ENCODE measurements at places on chromosomes 16 and 17. TPM values are rescaled to one million over a fixed set of nuclear protein-coding genes. Genes with fewer than 3 reads are reported as not detected.

DNA sequence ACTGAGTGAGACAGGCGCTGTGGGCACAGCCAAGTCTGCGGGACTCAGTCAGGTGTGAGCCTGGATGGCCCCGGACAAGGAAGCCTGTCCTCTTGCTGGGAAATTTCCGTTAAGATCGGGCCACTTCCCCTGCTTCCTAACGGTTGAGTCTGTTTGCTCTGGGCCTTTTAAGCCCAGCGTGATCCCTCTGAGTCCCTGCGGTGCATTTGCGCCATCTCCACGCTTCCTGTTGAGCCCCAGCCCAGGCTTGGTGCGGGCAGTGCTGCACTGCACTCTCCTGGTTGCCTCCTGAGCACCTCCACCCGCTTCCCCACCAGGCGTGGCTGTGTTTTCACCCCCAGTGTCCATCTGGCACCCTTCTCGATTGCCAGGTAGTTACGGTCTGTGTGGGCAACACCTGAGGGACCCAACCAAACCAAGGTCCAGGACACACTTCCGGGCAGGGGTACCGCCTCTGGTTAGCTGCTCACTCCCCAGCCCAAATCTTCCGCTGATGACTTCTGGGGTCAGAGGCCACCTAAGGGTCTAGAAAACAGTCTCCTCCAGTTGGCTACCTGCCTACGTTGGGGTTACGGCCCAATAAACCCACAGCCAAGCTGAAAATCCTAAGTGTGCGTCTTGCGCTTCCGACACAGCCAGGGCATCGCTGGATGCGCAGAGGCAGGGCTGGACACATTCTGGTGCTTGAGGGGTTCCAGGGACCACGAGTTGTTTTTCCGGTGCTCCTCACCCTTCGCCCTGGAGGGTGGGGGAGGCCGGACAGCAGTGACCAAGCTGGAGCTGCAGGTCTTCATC, 1.4 kb upstream of the SLC25A10 start:
- DNase-seq = peak; percentile 61

- DNase-seq = no peak
These were observed 24.9 kb downstream of the UBE2G1 start for GRCh38 chr17:4341616-4341977.

DNA sequence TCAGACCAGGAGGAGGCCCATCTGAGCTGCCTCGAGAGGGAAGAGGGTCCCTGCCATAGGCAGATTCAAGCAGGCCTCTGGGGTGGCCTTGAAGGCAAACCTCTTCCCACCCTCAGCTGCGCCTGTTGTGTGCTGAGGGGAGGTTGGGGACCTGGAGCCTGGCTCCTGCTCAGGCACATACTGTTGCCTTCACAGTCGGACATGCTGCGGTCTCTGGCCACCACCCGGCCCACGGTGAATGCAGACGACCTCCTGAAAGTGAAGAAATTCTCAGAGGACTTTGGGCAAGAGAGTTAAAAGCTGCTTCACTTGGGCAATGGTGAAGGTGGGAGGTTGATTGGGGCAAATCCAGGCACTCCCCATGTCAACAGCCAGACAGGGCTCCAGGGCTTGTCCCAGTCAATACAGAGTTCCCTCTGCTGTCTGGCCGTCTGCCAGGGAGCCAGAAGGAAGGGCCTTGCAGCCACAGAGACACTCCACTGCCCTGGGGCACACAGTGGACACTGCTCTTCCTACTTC, 6.3 kb downstream of the PDF start:
- peak; percentile 96 for DNase-seq

DNA sequence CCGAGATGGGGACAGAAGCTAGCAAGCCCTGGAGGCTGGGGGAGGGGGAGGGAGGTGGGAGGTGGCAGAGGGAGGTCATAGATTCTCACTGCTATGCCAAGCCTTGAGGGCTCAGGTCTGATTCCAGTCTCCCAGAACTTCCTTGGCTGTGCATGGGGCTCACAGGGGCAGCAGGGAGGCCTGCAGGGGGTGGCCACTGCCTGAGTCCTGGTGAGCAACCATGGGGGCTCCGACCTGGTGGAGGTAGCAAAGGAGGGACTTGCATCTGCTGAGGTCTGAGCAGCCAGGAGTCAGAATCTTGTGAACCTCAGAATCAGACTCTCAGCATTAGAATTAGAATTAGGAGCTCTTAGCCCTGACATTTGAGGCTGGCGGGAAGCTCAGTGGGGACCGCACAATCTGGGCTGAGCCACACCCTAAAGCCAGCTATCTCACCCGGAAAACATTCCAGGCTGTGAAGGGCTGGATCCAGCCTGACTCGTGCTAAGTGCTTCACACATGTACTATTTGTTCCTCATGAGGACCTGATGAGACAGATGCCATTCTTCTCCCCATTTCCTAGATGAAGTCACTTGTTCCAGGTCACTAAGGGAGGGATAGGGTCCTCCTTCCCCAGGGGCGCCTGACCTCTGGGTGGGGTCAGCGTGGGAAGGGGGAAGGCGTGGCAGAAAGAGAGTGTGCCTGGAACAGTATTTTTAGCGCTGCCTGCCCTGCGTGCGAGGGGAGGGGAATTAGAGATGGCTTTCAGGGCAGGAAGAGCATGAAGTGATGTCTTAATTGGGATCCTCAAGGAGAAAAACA, 17.3 kb upstream of the KCNJ12 start:
- no peak for DNase-seq

- peak; percentile 37 for DNase-seq
These were observed 85.9 kb downstream of the SNX29 start for GRCh38 chr16:12062343-12063003.

- no peak for DNase-seq
These were observed 71.3 kb downstream of the SOX9 start for GRCh38 chr17:72191921-72192799.

DNA sequence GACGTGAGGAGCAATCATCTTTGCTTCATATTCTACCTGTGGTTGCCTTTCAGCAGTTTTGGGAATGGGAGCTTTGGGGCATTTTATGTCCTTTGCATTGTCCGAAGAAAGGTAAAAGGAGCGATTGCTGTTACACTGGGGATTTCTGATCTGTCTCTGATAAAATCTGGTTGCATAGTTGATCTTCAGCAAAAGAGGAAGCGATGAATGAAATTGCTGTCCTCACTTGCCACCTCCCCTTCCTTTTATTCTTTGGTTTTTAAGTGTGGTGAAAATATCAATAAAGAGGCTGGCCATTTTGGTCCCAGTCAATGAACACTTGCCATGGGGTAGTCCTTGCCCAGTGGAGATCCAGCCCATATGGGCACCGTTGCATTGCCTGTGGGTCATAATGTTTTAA, 236.8 kb downstream of the MSI2 start:
- no peak for DNase-seq

- DNase-seq = no peak
These were observed 62.4 kb upstream of the MED9 start for GRCh38 chr17:17414341-17414805.

DNA sequence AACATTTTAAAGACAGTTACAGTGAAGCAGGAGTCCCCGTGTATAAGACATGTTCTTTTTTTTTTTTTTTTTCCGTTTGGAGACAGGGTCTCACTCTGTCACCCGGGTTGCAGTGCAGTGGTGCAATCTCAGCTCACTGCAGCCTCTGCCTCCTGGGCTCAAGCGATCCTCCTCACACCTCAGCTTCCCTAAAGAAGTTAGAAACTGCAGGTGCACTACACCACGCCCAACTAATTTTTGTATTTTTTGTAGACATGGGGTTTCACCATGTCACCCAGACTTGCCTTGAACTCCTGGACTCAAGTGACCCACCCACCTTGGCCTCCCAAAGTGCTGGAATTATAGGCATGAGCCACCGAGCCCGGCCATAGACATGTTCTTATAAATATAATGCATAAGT, 3.0 kb downstream of the EVI2B start:
- DNase-seq = no peak

The PRCD gene
- 1.3 TPM for total RNA-seq

DNA sequence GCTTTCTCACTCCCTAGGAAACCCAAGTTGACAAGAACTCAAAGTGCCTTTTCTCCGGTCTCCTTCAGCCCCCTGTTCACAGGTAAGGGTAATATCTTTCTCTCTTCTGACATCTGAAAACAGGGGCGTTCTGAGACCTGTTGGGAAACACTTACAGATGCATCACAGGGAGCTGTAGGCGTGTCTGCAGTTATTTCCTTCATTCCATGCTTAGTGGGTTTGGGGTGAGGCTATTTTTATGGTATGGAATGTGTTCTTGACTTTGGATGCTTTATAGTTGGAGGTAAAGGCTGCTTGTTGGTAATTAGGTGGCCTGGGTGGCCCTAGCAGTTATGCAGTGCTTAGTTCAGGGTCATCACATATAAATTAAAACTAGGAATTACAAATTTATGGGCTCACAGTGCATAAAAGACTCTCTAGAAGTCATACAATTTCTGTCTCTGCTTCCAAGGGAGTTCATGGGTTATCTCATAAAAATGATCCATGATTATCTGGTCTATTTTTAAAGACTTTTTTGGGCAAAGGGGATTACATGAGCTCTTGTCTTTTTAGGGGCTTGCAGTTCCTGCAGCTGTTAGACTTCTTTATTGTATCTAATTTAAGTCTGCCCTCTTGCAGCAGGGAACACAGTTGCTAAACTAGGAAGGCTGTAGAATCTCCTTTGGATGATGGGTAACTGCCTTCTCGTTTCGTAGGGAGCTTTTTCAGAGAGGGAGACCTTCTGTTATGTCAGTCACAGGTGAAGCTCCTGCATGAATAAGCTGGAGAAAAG, 10.2 kb downstream of the SOCS7 start:
- no peak for DNase-seq

DNA sequence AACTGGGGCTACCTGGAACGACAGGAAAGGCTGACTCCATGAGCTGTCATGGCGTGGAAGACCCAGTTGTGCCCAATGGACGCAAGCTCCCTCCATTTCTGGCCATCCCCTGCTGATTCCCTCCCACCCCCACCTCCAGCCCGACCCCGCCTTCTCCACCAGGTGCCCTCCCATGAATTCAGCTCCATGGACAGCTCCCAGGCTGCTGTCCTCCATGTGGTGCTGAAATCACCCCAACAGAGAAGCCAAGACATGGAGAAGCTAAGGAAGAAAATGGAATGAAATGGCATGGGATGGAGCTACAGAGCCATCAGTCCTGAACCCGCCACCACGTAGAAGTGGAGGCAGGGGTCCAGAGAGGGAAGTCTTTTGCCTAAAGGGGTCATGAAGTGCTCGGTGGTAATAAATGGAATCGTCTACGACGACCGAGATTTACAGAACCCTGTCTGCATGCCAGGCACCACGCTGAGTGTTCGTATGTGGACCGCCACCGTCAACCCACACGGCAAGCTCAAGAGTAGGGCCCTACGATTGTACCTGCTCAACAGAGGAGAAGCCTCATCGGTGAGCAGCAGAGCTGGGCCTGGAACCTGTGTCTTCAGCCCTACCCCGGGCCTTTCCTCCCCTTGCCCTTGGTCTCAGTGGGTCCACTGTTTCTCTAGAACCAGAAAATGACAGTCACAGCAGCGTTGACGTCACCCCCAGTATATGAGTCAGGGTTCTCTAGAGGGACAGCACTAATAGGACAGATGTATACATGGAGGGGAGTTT, 9.3 kb upstream of the ZC3H18 start:
- DNase-seq = no peak

DNA sequence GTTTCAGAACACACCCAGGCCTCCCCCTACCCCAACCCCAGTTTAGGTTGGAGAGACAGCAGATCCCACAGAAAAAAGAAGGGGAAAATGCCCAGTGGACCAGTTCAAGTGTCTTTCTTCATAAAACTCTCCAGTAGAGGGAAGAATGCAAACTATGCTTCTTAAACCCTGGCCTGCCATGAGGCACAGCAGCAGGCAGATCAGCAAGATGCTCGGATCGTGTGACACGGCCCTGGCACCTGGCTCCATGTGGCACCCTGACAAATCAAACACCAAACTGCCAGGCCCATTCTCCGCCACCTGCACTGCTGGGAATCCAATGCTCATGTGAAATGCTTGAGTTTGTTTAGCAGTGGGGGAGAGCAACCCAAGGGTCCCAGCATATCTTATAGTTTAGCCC, 166.8 kb downstream of the SOX9 start:
- DNase-seq = no peak

GRCh38 chr16:12964461-12964860, 63.1 kb downstream of the SHISA9 start:
- no peak for DNase-seq

The SLC38A8 gene
- total RNA-seq = not detected

- no peak for DNase-seq
These were observed 1.7 kb upstream of the SLC47A1 start for GRCh38 chr17:19531780-19532501.

- no peak for DNase-seq
These were observed 345.2 kb downstream of the PHKB start for GRCh38 chr16:47806309-47806847.

DNA sequence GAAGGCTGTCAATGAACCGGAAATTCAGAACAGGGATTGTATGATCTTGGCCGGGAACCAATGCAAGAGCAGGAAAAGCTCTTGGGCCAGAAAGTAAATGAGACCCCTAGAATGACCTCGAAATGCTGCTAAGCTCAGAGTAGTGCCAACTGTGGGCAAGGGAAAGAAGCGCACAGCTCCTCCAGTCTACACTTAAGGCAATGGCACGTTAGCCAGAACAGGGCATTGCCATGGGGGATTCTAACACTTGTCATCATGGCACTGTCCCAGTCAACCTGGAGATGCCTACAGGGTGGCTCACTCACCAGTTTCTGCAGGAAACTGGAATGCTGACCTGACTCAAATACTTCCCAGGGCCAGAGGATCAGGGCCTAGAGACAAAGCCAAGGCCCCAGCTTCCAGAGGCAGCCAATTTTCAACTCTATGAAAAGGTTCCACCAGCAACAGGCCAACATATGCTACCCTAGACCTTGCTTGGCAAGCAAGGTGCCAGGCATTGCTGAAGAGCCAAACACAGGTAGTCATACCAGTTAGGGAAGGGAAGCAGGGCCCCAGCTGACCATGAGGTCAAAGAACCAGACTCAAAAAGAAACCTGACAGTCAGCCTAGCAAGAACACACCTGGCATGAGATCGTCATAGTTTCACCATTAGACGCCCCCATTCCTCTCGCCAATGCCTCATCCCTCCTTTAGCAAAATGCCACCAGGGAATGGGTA, 34.9 kb downstream of the ARHGAP17 start:
- peak; percentile 46 for DNase-seq

The MYADML2 gene
- not detected for total RNA-seq

The ZNF174 gene
- 4.4 TPM for total RNA-seq

GRCh38 chr17:74729368-74729767, 7.7 kb upstream of the RAB37 start:
- DNase-seq = no peak

The PRAC2 gene
- not detected for total RNA-seq

- DNase-seq = no peak
These were observed 7.0 kb downstream of the IL34 start for GRCh38 chr16:70653406-70653805.

- DNase-seq = no peak
These were observed 17.6 kb downstream of the ABCC1 start for GRCh38 chr16:15966836-15967546.

GRCh38 chr16:60712144-60712543, 1324.1 kb downstream of the CDH8 start:
- DNase-seq = no peak

The SLC5A11 gene
- total RNA-seq = 0.43 TPM

The KCTD2 gene
- total RNA-seq = 7.4 TPM

GRCh38 chr17:57881143-57881542, 31.3 kb upstream of the MRPS23 start:
- peak; percentile 39 for DNase-seq

GRCh38 chr17:47862621-47863440, 11.9 kb upstream of the SP6 start:
- no peak for DNase-seq

The UTS2R gene
- total RNA-seq = not detected

The CMTM1 gene
- not detected for total RNA-seq
